ENCODE measurements at places on chromosomes 5 and 9. TPM values are rescaled to one million over a fixed set of nuclear protein-coding genes. Genes with fewer than 3 reads are reported as not detected.

The IL3 gene
- total RNA-seq: not detected

The CENPK gene
- total RNA-seq: not detected

The GBA2 gene
- 111 TPM for total RNA-seq

The PCDHGB5 gene
- total RNA-seq: 15.2 TPM

The ANKRD18A gene
- total RNA-seq: 23.1 TPM

The KIF12 gene
- total RNA-seq: 135 TPM

The NOXA1 gene
- 12.9 TPM for total RNA-seq

The GRIN1 gene
- not detected for total RNA-seq

The SPAAR gene
- total RNA-seq: 0.78 TPM

The SERF1A gene
- 7.3 TPM for total RNA-seq

The PCDHA1 gene
- total RNA-seq: not detected

The ASTN2 gene
- total RNA-seq: 9.6 TPM

The PPP3R2 gene
- not detected for total RNA-seq

The PCDHAC2 gene
- 1.6 TPM for total RNA-seq

The OTP gene
- total RNA-seq: not detected

The HNRNPAB gene
- total RNA-seq: 42.0 TPM

The ZNF354C gene
- 3.6 TPM for total RNA-seq

The CRAT gene
- total RNA-seq: 112 TPM

The SLCO6A1 gene
- not detected for total RNA-seq

The FGD3 gene
- 12.2 TPM for total RNA-seq

The SREK1IP1 gene
- 5.3 TPM for total RNA-seq

Measured in body of pancreas (tissue), 4 donors.